ENCODE measurements at places on chromosomes 5 and 9. TPM values are rescaled to one million over a fixed set of nuclear protein-coding genes. Genes with fewer than 3 reads are reported as not detected.

- no peak for DNase-seq
These were observed 89.4 kb upstream of the SLC12A2 start for GRCh38 chr5:127994087-127994660.

DNA sequence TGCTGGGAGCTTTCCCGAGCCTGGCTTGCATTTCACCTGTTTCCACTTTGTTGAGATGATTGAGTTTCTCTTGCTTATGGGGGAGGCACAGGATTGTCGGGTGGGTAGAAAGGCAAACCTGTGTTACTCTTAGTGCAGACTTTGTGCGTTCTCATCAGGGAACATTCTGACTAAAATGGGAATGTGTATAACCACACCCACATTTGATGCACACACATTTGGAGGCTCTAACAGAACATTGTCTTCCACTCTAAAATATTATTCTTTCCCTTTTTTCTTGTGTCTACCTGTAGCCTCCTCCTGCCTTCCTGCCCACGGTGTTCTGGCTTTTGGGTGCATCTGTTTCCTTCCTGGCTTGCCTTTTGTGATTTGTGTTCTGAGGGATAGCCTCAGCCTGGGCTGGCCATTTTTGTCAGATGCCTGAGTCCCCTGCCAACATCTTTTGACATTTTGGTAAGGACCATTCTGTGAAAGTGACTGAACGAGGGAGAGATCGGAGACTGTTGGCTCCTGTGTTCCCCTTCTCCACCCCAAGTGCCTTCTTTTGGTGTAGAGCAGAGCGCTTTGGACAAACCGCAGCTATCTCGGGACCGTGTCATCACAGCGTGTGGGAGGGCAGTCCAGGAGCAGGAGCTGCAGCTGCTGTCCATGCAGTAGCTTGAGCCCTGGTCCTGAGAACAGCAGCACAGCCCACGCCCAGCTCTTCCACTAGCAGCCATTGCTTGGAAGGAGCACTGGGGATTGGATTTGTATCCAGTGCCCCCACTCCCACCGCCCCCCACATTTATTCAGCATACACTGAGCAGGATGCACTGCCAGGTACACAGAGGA lies 101.4 kb downstream of the ARHGAP26 start:
- no peak for DNase-seq

- DNase-seq = no peak
These were observed 3.1 kb downstream of the TMOD1 start for GRCh38 chr9:97504381-97505216.

IL9 gene
- total RNA-seq = not detected

FGF1 gene
- total RNA-seq = 0.21 TPM
